ENCODE measurements at places on chromosomes 1 and 21. TPM values are rescaled to one million over a fixed set of nuclear protein-coding genes. Genes with fewer than 3 reads are reported as not detected.

The PRAMEF15 gene
- total RNA-seq = not detected

The LGR6 gene
- not detected for total RNA-seq

The OR2T4 gene
- total RNA-seq = not detected

The SPRR1B gene
- total RNA-seq = not detected

The TMEM201 gene
- total RNA-seq = 10.7 TPM

The SMIM1 gene
- 0.39 TPM for total RNA-seq

The SLFNL1 gene
- 0.20 TPM for total RNA-seq

The HES2 gene
- under 0.01 TPM for total RNA-seq

The TTLL10 gene
- not detected for total RNA-seq

The EIF2D gene
- 51.4 TPM for total RNA-seq

The MANEAL gene
- total RNA-seq = 0.78 TPM

The GPR3 gene
- total RNA-seq = 0.73 TPM

The FAM131C gene
- total RNA-seq = under 0.01 TPM

The BEND5 gene
- total RNA-seq = 1.1 TPM

The C1QTNF12 gene
- 1.8 TPM for total RNA-seq

The CFAP107 gene
- total RNA-seq = not detected

The CNR2 gene
- total RNA-seq = not detected

The CD55 gene
- 33.8 TPM for total RNA-seq

The TMCC2 gene
- total RNA-seq = 1.1 TPM

The PDPN gene
- total RNA-seq = 0.59 TPM

The FMO5 gene
- 1.8 TPM for total RNA-seq

The C1QB gene
- not detected for total RNA-seq

The LEPR gene
- 12.5 TPM for total RNA-seq

The PLEKHN1 gene
- total RNA-seq = 1.2 TPM

The S100A7A gene
- not detected for total RNA-seq

The RGS18 gene
- total RNA-seq = not detected

The KISS1 gene
- total RNA-seq = not detected

The SLAMF9 gene
- not detected for total RNA-seq

The PADI6 gene
- not detected for total RNA-seq

The FAM151A gene
- total RNA-seq = not detected

The FCRL2 gene
- total RNA-seq = not detected

The BCAR3 gene
- total RNA-seq = 23.5 TPM

The FOXD2 gene
- under 0.01 TPM for total RNA-seq

The RGS7 gene
- total RNA-seq = 2.0 TPM

The FCGR1A gene
- not detected for total RNA-seq

The NPHP4 gene
- total RNA-seq = 11.1 TPM

The SLC5A3 gene
- total RNA-seq = 56.3 TPM

The TTF2 gene
- total RNA-seq = 19.8 TPM

The ACOT11 gene
- total RNA-seq = 2.9 TPM

The FCRL1 gene
- not detected for total RNA-seq

The LRIF1 gene
- total RNA-seq = 8.1 TPM

The DPT gene
- total RNA-seq = not detected

The OR2T33 gene
- total RNA-seq = not detected

The RORC gene
- not detected for total RNA-seq

The BARHL2 gene
- total RNA-seq = not detected

The KCNH1 gene
- total RNA-seq = not detected

The DDOST gene
- total RNA-seq = 220 TPM

The LENEP gene
- total RNA-seq = not detected

The OR2T2 gene
- not detected for total RNA-seq

The RAB3B gene
- 4.1 TPM for total RNA-seq

The DNAJC6 gene
- total RNA-seq = 1.6 TPM

The UMODL1 gene
- total RNA-seq = not detected

The ELF3 gene
- not detected for total RNA-seq
